ENCODE measurements at places on chromosomes 16 and 17. TPM values are rescaled to one million over a fixed set of nuclear protein-coding genes. Genes with fewer than 3 reads are reported as not detected.

FOXO3B gene
- 8.2 TPM for total RNA-seq

ASIC2 gene
- total RNA-seq, result 0.15 TPM

DNA sequence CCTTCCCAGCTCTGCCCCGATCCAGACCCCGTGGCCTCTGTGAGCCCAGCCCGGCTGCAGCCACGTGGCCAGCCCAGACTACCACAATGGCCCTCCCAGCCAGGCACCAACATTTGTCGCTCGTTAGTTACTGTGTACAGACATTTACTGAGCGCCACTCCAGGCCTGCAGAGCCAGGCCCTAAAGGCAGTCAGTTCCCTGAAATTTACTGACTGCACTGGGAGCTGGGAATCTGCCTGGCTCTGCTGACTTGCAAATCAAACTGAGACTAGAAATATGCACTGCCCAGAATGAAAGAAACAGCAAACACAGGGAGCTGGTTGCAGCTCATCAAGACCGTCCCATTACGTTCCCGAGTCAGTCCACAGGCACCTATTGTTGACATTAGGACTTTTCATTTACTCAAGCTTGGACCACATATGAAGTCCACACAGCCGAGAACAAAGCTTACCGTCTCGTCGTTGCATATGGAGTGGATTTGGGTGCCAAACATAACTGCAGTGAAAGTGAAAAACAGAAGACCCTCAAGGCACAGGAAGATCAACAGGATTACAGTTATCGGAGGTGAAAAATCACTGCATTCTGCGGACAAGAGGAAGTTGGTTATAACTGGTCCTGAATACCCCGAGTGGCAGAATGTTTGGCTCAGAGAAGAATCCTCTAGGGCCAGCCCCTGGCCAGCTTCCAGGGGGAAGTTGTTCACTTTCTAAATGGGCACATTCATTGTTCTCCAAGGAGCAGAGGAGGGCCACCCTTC, 34.5 kb downstream of the ZDHHC7 start:
- H3K4me3 ChIP-seq, result no peak overlapping the region
- DNase-seq, result peak; percentile 68
- H3K4me1 ChIP-seq, result peaks cover 5% of the 10 kb centered on the region
- peak overlapping the region; percentile 52 for H3K27ac ChIP-seq
- H3K36me3 ChIP-seq, result no peaks in the 10 kb centered on the region

DNA sequence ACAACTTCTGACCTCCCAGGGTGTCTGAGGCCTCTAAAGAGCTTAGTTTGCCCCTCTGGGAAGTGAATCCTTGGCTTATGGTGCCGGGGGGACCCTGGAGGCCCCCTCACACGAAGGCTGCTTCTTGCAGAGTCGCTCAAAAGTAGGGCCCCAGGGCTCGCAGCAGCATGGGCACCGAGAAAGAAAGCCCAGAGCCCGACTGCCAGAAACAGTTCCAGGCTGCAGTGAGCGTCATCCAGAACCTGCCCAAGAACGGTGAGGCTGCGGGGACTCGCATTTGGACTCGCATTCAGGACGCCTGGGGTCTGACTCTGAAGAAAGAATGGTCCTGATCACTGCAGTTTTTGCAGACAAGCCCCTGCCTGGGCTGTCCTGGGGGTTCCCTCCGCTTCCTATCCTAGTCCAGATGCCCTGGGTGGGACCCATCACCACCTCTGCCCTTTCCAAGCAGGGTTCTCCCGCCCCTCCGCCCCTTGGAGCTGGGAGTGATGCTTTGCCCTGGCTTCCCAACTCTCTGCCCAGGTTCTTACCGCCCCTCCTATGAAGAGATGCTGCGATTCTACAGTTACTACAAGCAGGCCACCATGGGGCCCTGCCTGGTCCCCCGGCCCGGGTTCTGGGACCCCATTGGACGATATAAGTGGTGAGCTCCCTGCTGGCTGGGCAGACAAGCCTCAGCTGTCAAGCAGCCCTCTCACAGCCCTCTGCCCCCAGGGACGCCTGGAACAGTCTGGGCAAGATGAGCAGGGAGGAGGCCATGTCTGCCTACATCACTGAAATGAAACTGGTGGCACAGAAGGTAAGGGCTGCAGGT, 698 bp downstream of the ACBD4 start:
- no peak for DNase-seq
- H3K27me3 ChIP-seq, result no peaks in the 10 kb centered on the region
- H3K4me1 ChIP-seq, result peaks cover under 1% of the 10 kb centered on the region
- H3K36me3 ChIP-seq, result no peaks in the 10 kb centered on the region
- peak overlapping the region; percentile 82 for H3K27ac ChIP-seq

- H3K4me3 ChIP-seq, result no peak overlapping the region
- no peaks in the 10 kb centered on the region for H3K27me3 ChIP-seq
- DNase-seq, result no peak
- no peaks in the 10 kb centered on the region for H3K4me1 ChIP-seq
- no peak overlapping the region for H3K27ac ChIP-seq
These were observed 84.9 kb downstream of the CYB561 start for GRCh38 chr17:63361182-63361581.
